Activated CD4-positive, alpha-beta T cell treated with anti-CD3 and anti-CD28 coated beads for 48 hours (primary cell): ENCODE measurements at places on chromosomes 4 and X.
A peak's percentile ranks its signal among the peaks of the same experiment; 100 is the strongest.

DNA sequence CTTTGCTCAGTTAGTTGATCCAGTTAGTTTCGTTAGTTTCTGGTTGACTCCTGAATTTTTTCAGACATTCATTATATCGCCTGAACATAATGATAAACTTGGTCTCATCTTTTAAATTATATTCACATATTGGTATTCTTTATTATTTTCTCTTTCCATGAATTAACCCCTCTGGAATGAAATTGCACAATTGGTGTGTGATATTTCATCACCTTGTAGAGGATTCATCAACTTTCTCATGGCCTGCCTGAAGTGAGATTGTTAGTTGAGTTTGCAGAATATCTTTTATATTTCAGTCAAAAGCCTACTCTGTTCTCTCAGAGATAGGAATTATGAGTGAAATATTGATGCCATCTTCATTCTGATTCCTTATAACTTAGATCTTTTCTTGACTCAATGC, 1160.6 kb upstream of the AGA start:
- DNase-seq: no peak

GRCh38 chr4:101334963-101335572, 12.3 kb downstream of the PPP3CA start:
- no peak for DNase-seq

DNA sequence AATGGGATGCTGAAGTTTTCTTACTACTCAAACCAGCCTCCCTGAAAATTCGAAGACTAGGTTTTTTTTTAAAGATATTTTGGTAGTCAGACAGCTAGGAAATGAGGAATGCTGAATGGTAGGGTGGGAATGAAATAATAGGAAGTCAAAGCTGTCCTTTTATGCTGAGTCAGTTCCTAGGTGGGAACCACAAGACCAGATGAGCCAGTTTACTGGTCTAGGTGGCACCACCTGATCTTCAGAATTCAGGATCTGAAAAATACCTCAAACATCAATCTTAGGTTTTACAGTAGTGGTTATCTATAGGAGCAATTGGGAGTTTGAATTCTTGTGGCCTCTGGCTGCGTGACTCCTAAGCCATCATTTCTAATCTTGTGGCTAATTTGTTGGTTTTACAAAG, 183.1 kb upstream of the GALNT7 start:
- DNase-seq: no peak

DNA sequence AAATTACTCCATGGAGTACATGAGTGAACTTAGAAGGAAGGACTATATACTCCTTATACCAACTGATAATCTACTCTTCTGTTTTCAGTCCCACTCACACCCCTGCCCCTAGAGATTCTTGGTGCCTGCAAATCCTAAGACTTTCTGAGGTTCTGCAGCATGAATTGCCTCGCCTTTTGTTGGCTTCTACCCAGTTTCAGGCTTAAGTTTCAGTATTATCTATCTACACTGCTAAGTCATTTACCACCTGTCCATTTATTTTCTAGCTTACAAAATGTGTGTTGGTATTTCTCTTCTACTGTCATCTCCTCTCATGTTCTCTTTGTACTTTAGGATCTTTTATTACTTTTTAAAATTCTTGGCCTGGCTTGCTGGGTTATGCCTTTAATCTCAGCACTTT, 94.4 kb upstream of the AMOT start:
- DNase-seq: no peak

- DNase-seq: no peak
These were observed 31.6 kb downstream of the MTHFD2L start for GRCh38 chr4:74189331-74190043.

- DNase-seq: no peak
These were observed 2.5 kb downstream of the OCIAD2 start for GRCh38 chr4:48904101-48904500.

- DNase-seq: peak; percentile 68
These were observed 28.2 kb upstream of the HUWE1 start for GRCh38 chrX:53714580-53715345.

GRCh38 chrX:82412858-82413257, 1095.2 kb upstream of the POU3F4 start:
- no peak for DNase-seq

DNA sequence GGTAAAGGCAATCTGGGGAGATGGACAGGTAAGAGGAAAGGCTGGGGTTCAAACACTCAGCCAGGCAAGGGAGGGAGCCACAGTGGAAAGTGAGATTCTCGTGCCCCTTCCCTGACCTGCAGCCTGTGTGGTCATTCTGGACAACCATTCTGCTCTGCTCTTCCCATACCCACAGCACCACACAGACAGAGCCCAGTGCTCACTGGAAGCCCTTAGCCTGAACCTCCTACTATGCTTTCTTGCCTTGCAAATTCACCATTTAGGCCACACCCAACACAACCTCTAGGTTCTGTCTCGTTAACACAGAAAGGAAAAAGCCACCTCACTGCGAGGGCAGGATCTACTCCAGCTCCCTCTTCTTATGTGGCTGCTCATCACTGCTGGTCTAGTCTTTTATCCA, 92.7 kb downstream of the SHISA3 start:
- no peak for DNase-seq

DNA sequence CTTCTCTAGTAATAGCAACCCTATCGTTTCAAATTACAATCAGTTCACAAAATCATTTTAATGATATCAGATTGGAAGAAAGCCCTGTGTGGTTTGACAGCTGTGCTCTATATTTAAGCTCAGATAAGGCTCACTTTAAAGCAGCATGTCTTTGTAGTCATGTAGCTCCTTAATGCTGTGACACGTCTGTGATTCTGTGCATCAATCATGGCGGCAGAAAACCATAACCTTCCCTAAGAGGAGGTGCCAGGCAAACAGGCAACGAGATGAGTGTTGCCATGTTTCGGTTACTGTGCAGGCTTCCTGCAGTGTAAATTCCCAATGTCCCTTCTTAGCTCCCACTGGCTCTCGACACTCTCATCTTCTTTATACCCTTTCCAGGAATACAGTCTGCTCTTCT, 212.7 kb downstream of the GRID2 start:
- DNase-seq: no peak

DNA sequence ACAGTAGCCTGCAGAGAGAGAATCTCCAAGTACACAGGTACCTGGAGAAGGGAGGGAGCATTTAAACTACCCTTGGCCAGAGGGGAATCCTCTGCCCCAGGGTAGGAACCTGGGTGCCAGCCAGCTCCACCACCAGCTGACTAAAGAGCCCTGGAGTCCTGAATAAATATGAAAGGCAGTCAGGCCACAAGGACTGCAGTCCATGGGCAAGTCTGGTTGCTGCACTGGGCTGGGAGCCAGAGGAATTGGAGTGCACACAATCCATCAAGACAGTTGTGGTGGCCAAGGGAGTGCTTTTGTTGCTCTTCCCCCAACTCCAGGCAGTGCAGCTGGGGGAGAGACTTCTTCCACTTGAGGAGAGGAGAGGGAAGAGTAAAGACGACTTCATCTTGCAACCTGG, 172.5 kb downstream of the HNRNPD start:
- DNase-seq: no peak

- DNase-seq: no peak
These were observed 108.7 kb downstream of the ANAPC10 start for GRCh38 chr4:144989306-144989705.

- no peak for DNase-seq
These were observed 21.4 kb upstream of the CENPU start for GRCh38 chr4:184755278-184755677.
